ENCODE measurements at places on chromosomes 4 and X. TPM values are rescaled to one million over a fixed set of nuclear protein-coding genes. Genes with fewer than 3 reads are reported as not detected.

OCIAD1 gene
- total RNA-seq, result 78.3 TPM

GRCh38 chr4:141027421-141027820, 105.8 kb downstream of the RNF150 start:
- DNase-seq, result no peak

DNA sequence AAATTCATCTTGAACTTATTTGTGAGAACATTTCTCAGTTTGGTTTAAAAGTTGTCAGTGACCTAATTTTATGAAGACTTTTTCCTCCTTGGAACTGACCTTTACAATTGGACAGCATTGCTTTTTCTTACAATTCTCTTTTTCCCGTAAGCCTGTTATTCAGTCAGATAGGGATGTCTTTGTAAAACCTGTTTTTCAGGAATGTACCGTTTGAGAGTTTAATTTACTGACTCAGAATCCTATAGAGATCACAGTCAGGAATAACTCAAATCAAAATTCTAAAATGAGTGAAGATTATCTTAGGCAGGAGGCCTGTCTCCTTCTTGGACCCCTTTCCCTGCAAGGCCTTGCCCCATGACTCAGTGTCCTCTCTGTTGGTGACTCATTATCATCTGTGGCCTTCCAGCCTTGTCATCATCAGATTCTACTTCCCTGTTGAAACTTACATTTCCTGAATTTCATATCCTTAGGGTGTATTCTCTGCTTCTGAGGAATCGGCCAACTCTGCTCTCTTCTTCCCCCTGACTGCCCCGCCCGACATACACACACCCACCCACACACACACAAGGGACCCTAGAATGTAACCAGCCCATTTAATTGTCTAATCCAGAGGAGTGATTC, 99.8 kb downstream of the ARHGAP10 start:
- DNase-seq, result peak; percentile 88

- DNase-seq, result peak; percentile 13
Observed at GRCh38 chr4:89111833-89112563, 665 bp downstream of the TIGD2 start.

AMTN gene
- total RNA-seq, result not detected

EGF gene
- total RNA-seq, result under 0.01 TPM

GRCh38 chrX:2550328-2551020, 49.7 kb upstream of the DHRSX start:
- no peak for DNase-seq

GRCh38 chr4:13544606-13545393, 492 bp upstream of the NKX3-2 start:
- DNase-seq, result peak; percentile 68

GRCh38 chrX:109716431-109717028, 16.5 kb downstream of the ACSL4 start:
- DNase-seq, result peak; percentile 32

GRCh38 chr4:155143512-155143911, 64.9 kb upstream of the NPY2R start:
- no peak for DNase-seq

LRP2BP gene
- 0.34 TPM for total RNA-seq

DNA sequence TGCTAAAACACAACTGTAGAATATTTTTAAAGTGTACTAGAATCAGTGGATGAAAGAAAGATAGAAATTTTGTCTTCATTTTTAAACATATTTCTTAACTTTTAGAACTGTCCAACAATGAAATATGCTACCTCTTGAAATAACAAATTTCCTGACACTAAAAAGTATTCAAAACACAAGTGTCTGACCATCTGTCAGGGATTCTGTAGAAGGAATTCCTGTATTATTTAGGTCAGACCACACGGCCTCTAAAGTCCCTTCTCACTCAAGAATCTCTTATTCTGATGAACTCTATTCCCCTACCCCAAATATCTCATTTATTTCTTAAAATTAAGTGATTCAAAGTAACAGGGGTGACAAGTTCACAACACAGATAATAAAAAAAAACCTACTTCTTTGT, 99.1 kb downstream of the MAML3 start:
- no peak for DNase-seq

- DNase-seq, result peak; percentile 14
Observed at GRCh38 chr4:38313999-38314561, 349.9 kb upstream of the KLF3 start.

GRCh38 chrX:20225488-20225833, 41.2 kb downstream of the RPS6KA3 start:
- peak; percentile 55 for DNase-seq

GRCh38 chr4:183401473-183401872, 43.0 kb upstream of the CDKN2AIP start:
- DNase-seq, result no peak

- peak; percentile 65 for DNase-seq
Observed at GRCh38 chrX:48083212-48083611, 11.8 kb upstream of the ZNF630 start.

NLGN3 gene
- total RNA-seq, result 0.09 TPM

- no peak for DNase-seq
Observed at GRCh38 chr4:19693936-19694570, 557.7 kb upstream of the SLIT2 start.

GRCh38 chr4:166688835-166689234, 545.5 kb downstream of the SPOCK3 start:
- no peak for DNase-seq

DNA sequence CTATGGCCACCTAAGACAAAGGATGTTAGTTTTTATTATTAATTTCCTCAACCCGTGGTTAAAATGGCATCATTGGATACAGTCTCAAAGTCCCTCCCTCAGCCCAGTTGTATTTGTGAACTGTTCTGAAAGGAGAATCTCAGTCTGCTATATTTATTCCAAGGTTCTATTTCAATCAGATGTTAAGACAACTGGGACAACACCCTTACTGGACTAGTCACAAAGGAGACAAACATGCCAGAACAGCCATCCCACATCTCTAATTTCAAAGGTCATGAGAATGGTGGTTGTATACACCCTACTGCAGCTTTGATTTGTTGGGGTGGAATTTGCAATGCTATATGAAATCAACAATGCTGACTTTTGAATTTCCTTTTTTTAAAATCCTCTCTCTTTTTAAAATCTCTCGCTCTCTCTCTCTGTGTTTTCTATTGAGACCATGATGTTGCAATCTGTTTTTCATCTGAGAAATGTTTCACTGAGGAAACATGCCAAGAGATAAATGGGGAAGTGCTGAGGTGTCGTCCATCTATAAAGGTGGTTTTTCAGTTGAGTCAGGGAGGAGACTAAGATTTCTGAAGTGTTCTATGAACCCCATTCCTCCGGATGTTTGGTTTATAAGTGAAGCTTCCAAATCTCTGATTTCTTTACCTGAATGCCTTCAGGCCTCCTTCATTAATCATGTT, 201.5 kb upstream of the GATB start:
- DNase-seq, result no peak

TMEM156 gene
- total RNA-seq, result 0.34 TPM

GRCh38 chrX:70988425-70988824, 57.5 kb upstream of the SLC7A3 start:
- no peak for DNase-seq

- DNase-seq, result no peak
Observed at GRCh38 chrX:23851544-23851943, 56.2 kb downstream of the APOO start.

GRCh38 chrX:45320191-45320590, 119.5 kb upstream of the DIPK2B start:
- DNase-seq, result peak; percentile 52

GRCh38 chr4:147599769-147600168, 17.4 kb upstream of the TMEM184C start:
- DNase-seq, result no peak

GRCh38 chrX:48541140-48541814, 1.8 kb downstream of the TBC1D25 start:
- DNase-seq, result no peak

Data from dermis blood vessel endothelial cell (primary cell).